Activated CD4-positive, alpha-beta T cell treated with anti-CD3 and anti-CD28 coated beads, Interleukin-2, amount 50 U/mL, for 24 hours (primary cell): ENCODE measurements at places on chromosomes 2 and 18.

- no peak for DNase-seq
Observed at GRCh38 chr2:158473719-158474392, 17.1 kb downstream of the PKP4 start.

DNA sequence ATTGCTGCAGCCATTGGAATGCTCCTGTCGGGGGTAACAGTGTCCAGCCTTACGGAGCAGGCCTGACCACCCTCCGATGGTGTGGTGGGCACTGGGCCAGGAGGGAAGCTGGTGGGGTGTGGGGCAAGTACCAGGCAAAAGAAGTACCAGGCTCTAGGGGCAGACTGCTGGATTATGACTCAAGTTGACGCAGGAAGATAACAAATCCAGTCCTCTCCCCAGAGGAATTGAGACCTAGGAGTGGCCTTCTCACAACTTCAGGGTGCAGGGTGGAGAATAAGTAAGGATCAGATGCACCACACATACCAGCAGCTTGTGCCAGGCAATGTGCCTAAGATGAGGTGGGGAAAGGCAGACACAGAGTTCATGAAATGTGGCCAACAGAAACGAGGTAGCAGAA, 37.9 kb downstream of the SEMA4F start:
- no peak for DNase-seq

DNA sequence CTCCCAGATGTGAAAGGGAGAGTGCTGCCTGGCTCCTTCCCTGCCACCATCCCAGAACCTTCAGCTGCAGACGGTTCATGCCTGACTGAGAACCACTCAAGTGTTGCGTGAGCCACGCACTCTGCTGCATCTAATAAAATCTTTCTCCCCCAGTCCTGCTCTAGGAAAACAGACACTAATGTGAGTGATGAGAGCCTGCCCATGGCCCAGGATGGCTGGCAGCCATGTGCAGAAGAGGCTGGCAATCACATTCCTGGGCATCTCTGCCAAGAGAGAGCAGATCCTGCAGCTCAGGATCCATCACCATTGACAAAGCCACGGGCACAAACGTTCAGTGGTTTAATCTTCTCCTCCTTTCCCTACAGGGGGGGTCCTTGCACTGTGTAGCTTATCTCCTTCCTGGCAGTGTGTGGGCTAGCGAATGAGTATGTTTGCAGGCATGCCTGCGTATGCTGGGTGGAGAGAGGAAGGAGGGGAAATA, 477.5 kb downstream of the SLC4A3 start:
- no peak for DNase-seq

DNA sequence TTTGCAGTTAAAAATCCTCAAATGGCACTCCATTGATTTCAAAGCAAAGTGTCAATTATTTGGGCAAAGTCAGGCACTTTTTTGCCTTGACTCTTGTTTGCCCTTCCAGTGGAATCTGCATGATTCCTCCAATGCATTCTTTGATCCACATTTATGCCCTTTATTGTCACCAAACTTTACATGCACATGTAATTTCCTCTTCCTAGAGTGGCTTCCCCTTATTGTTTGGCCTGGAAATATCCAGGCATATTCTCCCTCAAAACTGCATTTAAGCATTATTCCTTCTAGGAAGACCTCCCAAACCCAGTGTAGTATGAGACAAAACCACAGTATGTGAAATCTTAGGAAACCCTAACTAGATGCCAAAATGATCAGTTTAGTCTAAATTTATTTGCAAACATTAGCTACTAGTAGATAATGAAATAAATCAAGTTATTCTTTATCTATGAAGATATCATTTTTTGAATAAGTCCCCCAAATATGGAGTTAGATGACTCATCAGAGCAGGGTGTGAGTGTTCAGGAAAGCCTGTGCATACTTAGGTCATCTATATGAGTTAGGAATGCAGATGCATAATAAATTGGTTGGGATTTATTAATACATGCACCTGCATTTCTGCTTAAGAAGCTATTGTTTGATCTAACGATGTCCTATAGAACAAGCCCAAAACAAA, 433.3 kb upstream of the TCF4 start:
- DNase-seq, result no peak

DNA sequence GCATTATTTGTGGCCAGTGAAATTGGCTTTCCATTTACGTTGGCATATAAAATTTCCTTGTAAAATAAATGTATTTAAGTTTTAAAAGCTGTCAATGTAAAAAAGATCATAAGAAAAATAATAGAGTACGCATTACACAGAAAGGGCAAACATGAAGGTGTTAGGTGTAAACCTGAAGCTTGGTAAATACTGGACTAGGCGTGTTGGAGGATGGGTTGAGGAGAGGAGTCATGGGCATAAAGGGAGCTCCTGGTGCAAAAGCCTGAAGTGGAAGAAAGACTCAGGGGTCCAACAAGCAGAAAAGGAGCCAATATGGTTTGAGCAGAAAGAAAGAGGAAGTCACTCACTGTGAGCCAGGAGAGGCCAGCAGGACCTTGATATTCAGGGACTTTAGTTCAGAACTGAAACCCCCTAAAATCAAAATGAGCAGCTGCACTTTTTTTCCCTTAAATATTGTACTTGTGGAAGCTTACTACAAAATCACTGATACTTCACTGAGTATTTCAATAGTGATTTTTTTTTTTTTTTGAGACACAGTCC, 24.4 kb downstream of the SP5 start:
- DNase-seq, result no peak

GRCh38 chr2:69780921-69781320, 39.0 kb downstream of the ANXA4 start:
- DNase-seq, result no peak

DNA sequence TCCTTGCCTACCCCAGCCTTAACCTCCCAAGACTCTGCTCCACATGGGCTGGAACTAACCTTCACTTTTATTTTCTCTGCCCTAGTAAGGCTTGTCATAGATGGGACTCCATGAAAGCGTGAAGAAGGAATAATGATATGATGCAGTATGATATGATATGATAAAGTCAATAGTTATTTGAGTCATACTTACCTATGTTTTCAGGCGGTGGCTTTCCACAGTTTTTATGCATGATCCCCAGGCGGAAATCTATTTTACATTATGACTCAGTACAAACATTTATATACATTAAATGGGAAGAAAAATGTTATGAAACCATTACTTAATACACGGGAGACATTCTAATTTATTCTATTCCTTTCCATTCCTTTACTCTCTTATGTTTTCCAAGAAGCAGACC, 5.6 kb downstream of the ACMSD start:
- DNase-seq, result no peak

- no peak for DNase-seq
Observed at GRCh38 chr2:201608021-201608420, 35.3 kb downstream of the TMEM237 start.

DNA sequence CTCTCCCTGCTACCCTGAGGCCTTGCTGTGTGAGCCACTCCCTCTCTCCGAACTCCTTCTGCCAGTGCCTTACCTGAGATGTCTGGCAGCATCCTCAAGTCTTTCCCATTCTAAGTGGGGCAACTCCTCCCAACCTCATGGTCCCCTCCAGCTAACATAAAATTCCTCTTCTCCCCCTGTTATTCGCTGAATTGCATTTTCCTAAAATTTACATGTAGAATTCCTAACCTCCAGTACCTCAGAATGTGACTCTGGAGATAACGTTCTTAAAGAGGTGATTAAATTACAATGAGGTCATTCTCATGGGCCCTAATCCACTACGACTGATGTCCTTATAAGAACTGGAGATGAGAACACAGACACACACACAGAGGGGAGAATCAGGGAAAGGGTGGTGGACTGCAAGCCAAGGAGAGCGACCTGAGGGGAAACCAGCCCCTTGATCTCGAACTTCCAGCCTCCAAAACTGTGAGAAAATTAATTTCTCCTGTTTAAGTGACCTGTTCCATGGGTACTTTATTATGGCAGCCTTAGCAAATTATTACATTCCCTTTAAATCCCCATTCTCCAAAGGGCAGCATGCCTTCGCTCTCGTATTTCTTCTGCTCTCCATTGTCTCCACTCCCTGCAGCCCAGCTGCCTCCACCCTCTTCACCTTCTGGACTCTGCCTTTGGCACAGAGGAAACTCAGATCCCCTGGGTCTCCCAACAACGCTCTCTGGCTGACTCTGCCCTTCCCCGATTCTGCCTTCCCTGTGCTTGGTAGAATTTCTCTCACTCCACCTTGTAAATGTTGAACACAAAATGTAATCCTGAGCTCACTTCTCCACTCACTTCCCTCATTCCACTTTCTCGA, 70.5 kb downstream of the TGIF1 start:
- no peak for DNase-seq

- peak; percentile 8 for DNase-seq
Observed at GRCh38 chr2:151669585-151670081, 64.6 kb downstream of the NEB start.
